NCI-H1105 (cell line): ENCODE measurements at places on chromosomes 13 and 19.

DNA sequence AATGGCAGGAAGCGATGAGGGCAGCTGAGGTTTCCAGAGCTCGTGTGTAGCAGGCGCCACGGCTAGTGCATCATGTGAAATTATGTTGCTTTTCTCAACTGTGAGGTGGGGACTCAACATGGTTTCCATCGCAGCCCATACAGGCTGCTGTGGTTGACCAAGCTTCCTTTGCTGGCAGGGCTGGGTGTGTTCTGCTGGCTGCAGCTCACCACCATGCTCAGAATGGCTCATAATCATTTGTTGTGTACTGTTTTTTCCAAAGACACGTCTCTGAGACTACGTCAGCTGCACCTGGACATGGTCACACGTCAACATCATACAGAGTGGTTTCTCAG lies 16.1 kb upstream of the RASA3 start:
- DNase-seq = no peak

GRCh38 chr19:15971224-15971780 lies 22.5 kb downstream of the OR10H4 start:
- no peak for DNase-seq

DNA sequence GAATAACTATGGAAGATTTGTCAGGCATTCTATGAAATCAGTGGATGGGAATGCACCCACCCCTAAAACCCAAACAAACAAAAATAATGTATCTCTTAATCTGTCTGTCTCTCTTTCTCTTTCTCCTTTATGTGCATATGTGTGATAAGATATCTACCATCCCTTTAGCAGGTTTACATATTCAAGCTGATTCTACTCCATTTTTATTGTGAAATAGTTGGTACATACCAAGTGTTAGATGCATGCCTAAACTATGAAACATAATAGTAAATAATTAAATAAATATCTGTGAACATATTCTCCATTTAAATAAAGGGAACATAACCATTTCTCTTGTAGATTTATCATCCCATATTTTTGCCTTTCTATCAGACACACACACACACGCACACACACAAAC lies 121.8 kb upstream of the PCDH9 start:
- no peak for DNase-seq

GRCh38 chr19:48190885-48191284 lies 20.4 kb downstream of the ZSWIM9 start:
- no peak for DNase-seq

GRCh38 chr13:26376430-26376829 lies 122.5 kb downstream of the CDK8 start:
- DNase-seq = no peak

DNA sequence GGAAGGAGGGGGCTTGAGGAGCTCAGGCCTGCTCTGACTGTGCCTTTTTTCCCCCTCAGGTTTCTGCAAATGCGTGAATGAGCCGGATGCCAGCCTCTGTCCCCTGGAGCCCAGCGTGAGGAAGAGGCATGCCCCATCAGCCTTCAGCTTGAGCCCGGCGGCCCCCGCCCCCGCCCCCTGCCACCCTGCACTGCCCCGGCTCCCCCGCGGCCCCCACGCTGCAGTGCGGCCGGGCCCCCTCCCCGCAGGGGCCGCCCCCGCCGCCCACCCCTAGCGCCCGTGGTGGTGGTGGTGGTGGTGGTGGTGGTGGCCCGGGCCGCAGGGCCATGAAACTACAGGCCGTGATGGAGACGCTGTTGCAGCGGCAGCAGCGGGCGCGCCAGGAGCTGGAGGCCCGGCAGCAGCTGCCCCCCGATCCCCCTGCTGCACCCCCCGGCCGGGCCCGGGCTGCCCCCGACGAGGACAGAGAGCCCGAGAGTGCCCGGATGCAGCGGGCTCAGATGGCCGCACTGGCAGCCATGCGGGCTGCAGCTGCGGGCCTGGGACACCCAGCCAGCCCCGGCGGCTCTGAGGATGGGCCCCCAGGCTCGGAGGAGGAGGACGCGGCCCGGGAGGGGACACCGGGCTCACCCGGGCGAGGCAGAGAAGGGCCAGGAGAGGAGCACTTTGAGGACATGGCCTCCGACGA lies 3.5 kb downstream of the ARID3A start:
- no peak for DNase-seq

GRCh38 chr13:29589234-29589633 lies 6.3 kb downstream of the SLC7A1 start:
- no peak for DNase-seq

DNA sequence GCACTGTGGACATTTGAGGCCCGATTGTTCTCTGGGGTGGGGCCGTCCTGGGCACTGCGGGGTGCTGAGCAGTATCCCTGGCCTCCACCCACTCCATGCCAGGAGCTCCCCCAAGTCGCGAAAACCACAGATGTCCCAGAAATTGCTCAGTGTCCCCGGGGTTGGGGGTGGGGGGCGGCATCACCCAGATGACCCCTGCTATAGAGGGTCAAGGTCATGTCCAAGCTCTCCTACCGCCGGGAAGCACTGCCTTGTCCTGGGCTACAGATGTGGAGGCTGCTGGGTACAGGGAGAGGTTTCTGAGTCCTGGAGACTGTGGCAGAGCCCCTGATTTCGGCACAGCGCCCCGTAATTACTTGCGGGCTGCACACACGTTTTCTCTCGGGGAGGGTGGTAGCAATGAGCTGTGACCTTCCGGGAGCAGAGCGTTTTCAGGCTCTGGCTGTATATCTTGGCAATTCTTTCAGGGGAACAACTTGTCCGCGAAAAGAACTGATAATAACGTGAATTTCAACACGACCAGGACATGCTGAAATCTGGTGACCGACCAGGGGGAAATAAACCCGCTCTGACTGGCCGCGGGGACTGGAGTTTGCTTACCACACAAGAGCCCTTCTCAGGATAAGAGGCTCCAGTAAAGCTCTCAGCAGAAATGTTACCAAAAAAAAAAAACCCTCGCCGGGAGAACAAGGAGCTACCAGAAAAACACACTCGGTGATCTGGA lies 68.1 kb downstream of the GNG7 start:
- DNase-seq = no peak

GRCh38 chr19:3378352-3379150 lies 12.2 kb downstream of the NFIC start:
- DNase-seq = no peak

- no peak for DNase-seq
Observed at GRCh38 chr19:6579450-6580178, 11.3 kb downstream of the CD70 start.

GRCh38 chr13:46313024-46313423 lies 74.0 kb downstream of the RUBCNL start:
- DNase-seq = no peak

- DNase-seq = no peak
Observed at GRCh38 chr19:34852669-34853068, 74.0 kb upstream of the ZNF30 start.

- DNase-seq = no peak
Observed at GRCh38 chr13:28248080-28248479, 109.7 kb downstream of the PAN3 start.

GRCh38 chr13:49652355-49653305 lies 24.3 kb downstream of the ARL11 start:
- DNase-seq = peak; percentile 34

GRCh38 chr19:41352609-41353465 lies 885 bp downstream of the TGFB1 start:
- DNase-seq = no peak

DNA sequence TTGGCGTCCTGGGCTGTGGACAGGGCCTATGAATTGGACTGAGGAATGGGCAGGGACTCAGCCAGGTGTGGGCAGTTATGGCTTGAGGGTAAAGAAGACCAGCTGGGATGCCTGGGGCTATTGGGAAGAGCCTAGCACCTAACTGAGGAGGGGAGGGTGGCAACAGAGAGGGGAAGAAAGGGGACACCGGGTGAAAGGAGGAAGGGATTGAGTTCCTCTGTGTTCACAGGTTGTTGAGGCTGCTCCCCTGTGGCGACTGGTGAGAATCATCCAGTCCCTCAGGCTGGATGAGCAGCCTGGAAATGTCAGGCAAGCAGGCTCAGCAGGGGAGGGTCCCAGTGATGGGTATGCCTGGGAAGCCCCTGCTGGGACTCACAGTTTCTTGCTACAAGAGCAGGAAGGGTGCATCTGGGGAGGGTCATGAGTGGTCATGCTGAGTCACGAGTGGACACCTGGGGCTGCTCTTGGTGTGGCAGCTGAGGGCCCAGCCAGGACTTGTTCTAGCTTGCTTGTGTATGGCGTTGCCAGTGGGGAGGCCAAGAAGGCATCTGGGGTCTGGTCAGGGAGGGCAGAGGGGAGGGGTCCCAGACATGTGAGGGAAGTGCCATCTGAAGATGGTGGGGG lies 1.4 kb downstream of the ZNF324 start:
- no peak for DNase-seq

DNA sequence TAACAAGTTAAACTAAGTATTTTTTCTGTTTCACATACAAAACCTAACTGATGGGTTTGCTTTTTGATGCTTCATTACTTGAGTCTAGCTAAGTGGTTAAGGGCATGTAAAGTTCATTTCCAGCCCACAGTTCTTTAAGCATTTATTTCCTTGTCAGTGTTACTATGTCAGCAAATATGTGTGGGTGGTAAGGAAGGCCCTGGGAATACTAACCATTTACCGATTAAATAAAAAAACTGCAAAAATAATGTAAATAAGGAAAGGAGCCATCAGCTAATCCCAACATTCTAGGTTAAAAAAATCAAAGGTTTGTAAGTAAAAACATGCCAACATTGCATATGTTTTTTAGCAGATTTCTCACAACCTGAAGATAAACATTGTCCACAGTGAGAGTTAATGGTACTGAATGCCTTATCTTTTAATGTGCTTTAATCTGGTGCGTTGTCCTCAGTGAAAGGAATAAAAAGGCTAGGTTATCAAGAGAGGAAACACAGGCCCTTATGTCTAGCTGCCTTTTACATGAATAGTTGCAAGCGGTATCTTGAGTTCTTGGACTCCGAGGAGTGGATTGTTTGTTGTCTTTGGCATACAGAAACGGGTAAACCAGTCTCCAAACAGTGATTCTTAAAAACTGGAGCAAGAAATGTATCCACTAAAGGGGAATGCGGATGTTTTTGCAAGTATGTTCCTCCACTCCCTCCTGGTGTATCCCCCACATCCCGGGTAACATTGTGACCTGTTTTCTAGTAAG lies 949.6 kb upstream of the SLC10A2 start:
- DNase-seq = no peak

GRCh38 chr19:51915324-51915867 lies 10.6 kb upstream of the ZNF649 start:
- no peak for DNase-seq

GRCh38 chr19:13705928-13706447 lies 58.3 kb upstream of the MRI1 start:
- DNase-seq = no peak

DNA sequence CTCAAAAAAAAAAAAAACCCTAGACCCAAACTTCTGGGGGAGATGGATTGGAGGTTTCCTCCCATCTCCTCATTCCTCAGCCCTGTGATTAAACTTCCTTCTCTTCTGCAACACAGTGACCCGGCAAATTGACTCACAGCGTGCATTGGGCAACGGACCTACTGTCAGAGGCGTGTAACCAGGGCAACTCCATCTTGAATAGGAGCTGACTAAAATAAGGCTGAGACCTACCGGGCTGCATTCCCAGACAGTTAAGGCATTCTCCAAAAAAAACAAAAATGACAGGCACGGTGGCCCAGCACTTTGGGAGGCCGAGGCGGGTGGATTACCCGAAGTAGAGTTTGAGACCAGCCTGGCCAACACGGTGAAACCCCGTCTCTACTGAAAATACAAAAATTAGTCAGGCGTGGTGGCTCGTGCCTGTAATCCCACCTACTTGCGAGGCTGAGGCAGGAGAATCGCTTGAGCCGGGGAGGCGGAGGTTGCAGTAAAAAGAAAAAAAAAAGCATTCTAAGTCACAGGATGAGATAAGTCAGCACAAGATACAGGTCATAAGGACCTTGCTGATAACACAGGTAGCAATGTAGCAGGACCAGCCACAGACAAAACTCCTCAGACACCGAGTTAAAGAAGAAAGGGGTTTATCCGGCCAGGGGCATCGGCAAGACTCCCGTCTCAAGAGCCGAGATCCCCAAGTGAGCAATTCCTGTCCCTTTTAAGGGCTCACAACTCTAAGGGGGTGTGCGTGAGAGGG lies 5.4 kb upstream of the NLRP7 start:
- no peak for DNase-seq

DNA sequence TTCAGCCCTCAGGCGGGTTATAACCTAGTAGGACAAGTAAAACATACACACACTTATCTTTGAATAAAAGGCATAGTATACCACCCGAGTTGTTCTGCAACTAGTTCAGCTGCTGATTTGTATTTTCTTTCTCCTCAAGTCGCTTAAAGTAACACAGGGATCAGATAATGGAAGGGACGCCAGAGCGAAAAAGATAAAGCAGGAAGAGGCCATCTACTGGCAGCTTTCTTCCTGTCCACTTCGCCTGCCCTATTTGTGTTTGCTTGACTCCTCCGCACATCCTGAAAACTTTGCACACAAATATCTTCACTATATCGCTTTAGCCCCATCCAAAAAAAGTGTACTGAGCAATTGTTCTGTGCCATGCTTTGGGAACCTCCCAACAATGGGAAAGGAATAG lies 238.0 kb upstream of the SOX21 start:
- DNase-seq = no peak

DNA sequence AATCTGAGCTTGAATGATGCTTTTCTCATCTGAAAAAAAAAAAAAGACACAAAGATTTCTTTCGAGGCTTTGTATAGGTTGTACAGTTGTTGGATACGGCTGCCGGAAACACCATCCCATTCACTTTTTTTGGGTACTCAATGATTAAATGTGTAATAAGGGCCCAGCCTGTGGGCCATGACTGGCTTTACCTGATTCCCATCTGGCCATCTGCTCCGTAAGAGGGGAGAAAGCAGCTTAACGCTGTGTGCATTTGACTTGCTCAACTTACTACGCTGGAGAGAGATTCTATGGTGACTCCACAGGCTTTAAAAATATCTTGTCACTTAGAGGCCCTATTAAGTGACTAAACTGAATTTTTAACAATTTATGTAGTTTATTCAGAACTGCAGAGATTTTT lies 731 bp downstream of the ZNF558 start:
- no peak for DNase-seq

- no peak for DNase-seq
Observed at GRCh38 chr13:30111810-30112209, 195.5 kb downstream of the KATNAL1 start.

- DNase-seq = no peak
Observed at GRCh38 chr13:32587011-32587810, 959 bp downstream of the PDS5B start.

- DNase-seq = no peak
Observed at GRCh38 chr13:27432611-27433210, 8.3 kb downstream of the GTF3A start.

- peak; percentile 93 for DNase-seq
Observed at GRCh38 chr19:44356383-44357111, at the start of gene ZNF112. Gene ZNF112 (minus strand): TSS chr19:44356680. CDS start chr19:44340539, 16,141 bp downstream.

- DNase-seq = no peak
Observed at GRCh38 chr19:39132344-39132969, 6.9 kb downstream of the PAK4 start.
